Activated CD4-positive, alpha-beta T cell treated with anti-CD3 and anti-CD28 coated beads for 1 hour (primary cell): ENCODE measurements at places on chromosomes 2 and 18.

DNA sequence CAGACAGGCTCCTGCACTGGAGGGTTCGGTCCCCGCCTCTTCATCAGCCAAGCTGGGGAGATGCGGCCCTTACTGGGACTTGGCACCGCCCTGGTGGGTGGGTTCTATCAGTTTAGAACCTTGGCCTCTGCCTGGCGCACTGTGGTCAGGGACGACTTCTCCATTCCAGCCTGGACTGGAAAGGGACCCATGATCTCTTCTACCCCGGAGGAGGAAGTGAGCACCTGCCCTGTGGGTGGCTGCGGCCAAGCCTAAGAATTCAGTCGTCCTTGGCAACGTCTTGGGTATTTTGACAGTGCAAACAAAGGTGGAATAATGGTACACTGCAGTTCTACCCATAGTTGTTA lies 106.9 kb upstream of the CD302 start:
- DNase-seq, result no peak

DNA sequence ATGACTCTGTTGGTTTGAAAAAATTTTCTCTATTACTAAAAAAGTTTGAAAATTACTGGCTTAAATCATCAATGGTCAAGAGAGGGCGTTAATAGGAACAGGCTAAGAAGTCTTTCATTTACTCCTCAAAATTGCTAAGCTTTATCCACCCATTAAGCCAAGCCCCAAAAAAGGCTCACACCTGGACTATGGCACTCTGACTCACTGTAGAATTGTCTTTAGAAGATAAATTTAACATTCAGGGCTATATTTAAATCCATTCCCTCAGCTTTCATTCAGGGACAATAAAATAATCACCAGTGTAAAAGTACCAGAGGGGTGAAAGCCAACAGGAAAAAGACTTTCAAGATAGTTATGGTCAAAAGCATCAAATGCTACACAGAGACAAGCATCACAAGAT lies 80.0 kb downstream of the SESTD1 start:
- DNase-seq, result no peak

GRCh38 chr2:98458207-98458606 lies 13.5 kb downstream of the INPP4A start:
- DNase-seq, result no peak

DNA sequence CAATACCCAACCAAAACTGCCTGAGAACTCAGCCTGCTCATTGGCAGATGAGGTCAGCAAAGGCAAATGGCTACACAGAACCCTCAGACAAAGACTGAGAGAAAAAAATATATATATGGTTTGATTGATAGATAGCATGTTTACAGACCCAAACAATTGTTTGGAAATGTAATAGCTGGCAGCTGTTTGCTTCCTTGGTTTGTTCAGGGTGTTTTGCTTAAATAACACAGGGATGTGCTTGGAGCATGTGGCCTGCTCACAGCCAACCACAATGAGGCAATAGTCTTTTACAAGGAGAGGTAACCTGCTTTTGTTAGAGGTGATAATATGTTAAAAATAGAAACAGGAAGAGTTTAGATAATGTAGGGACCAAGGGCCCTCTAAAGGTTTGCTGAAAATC lies 84.5 kb downstream of the PDK1 start:
- DNase-seq, result no peak

DNA sequence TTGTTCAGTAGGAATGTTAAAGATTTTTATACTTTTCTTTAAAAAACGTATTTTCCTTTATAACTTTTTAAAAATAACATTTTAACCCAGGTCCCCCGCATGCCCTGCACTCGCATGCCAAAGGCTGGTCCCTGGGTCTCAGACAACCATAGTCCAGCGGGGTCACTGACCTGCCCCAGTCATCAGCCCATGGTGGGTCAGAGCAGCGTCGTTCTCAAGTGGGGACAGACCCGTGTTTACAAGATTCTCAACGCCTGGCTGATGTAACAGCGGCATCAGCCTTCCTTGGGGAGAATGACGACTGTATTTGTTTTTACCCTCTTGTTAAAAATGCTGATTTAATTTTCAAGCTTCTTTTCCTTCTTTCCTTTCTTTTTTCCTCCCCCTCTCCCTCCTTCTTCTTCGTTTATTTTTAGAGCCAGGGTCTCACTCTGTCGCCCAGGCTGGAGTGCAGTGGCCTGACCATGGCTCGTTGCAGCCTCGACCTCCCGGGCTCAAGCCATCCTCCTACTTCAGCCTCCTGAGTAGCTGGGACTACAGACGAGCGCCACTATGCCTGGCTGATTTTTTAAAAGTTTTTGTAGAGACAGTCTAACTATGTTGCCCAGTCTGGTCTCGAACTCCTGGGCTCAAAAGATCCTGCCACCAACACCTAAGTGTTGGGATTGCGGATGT lies 1.0 kb upstream of the EFHD1 start:
- DNase-seq, result no peak

DNA sequence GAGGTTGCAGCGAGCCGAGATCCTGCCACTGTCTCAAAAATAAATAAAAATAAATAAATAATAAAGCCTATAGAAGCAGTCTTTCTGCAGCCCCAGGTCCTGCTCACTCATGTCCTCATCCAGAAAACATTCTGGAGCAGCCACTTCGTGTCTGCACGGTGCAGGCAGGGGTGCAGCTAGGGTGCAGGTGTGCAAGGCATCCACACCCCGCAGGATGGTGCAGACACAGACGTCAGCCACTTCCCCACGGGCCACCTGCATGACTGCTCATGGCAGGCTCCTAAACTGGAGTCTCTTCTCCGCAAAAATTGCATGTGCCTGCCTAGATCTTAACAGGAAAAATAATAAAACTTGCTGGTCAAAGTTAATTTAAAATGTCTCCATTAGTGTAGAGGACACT lies 80.2 kb upstream of the SNTG2 start:
- no peak for DNase-seq

DNA sequence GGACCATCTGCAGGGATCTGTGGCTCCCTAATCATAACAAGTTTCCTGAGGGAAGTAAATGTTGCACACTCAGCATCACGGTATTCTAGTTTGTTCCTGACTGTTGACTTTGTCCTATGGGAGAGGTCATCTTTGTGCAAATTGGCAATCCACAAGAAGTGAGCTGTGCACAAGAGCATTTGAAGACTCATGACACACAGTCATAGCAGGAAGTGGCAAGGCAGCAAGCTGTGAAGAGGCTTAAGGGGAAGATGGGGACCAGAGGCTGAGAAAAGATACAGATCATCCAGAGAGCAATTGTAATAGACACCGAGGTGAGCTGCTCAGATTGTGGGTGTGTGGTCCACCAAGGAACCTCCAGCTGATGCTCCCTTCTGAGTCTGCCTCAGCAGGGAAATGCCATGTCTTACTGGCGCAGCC lies 2.7 kb downstream of the TNP1 start:
- no peak for DNase-seq

DNA sequence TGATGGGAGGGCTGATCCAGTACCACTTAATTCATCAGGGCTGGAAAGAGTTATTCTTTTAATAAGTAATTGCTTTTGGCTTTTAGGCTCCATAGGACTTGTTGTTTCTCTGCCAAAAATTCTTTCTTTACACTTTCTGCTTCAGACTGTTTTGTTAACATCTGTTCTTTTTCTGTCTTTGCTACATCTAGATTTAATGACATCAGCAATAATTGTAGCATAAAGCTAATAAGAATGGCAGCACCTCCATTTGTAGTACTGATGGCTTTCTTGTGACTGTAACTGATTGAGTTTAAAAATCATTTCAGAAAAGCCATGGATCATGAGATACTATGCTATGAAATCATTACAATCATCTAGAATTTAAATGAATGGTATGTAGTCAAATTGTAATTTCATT lies 46.4 kb upstream of the ACKR3 start:
- DNase-seq, result no peak

DNA sequence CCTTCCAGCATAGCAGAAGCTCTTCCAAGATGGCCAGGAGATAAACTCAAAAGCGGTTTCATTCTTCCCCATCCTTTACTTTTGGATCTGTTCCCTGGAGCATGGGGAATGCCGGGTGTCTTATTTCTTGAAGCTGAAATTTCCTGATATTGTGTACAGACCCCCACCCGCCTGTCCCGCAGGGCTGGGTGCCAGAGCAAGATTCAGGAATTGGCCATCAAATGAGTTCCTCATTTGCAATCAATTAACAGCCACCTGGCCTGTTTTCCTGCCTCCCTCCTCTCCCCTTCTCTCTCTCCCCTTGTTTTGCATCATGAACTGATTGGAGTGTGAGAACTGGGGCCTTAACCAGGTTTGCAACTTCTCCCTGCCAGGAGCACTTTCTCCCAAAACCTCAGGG lies 202.1 kb downstream of the SH3RF3 start:
- DNase-seq, result no peak
